Activated naive CD4-positive, alpha-beta T cell (primary cell): ENCODE measurements at places on chromosomes 7 and 10.

- no peak for DNase-seq
Observed at GRCh38 chr7:46015107-46015868, 94.2 kb upstream of the IGFBP3 start.

- DNase-seq, result no peak
Observed at GRCh38 chr7:151057506-151057988, at the start of gene CDK5. TSS of gene CDK5 (minus strand) at chr7:151057897. CDS start at chr7:151057848, 49 bp downstream.

GRCh38 chr10:132129431-132129830, 57.3 kb upstream of the DPYSL4 start:
- DNase-seq, result no peak

GRCh38 chr10:607545-608185, 81.8 kb downstream of the DIP2C start:
- DNase-seq, result no peak

GRCh38 chr7:10888861-10889260, 84.8 kb upstream of the PHF14 start:
- DNase-seq, result no peak

GRCh38 chr10:133405844-133406527, 12.0 kb downstream of the MTG1 start:
- DNase-seq, result no peak

DNA sequence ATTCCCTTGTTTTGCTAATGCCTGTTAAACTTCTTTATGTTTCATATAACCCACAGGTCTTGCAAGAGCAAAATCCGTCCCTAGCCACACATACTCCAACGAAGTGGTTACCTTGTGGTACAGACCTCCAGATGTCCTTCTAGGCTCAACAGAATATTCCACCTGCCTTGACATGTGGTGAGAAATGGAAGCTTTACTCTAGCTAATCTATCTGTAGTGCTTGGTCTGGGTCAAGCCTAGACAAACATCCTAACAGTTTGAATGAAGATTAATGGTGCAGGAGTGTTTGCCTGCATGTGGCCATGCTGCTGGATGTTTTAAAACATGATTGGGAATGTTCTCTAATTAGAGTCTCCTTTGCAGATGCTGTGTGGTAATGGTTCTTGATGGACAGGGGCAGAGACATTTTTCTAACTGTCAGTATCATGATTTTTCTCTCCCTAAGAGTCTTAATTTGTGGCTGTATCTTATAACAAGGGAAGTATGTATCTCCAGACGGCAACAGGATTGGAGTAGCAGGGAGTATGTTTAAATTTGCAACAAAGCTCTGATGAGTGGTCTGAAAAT, 308.5 kb upstream of the FZD1 start:
- no peak for DNase-seq
